ENCODE measurements at places on chromosomes 5 and 9. TPM values are rescaled to one million over a fixed set of nuclear protein-coding genes. Genes with fewer than 3 reads are reported as not detected.

DNA sequence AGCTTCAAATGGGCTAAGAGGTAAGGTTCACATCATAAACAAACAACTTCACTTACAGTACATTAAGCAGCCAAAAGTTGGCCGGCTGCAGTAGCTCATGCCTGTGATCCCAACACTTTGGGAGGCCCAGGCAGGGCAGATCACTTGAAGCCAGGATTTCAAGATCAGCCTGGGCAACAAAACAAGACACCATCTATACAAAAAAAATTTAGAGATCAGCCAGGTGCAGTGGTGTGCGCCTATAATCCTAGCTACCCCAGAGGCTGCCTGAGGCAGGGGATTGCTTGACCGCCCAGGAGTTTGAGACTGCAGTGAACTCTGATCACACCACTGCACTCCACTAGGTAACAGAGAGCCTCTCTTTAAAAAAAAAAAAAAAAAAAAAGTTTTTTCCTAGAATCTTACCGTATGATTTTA lies 16.9 kb downstream of the UBTD2 start:
- H3K4me1 ChIP-seq: peaks cover 9% of the 10 kb centered on the region
- no peak overlapping the region for H3K27ac ChIP-seq
- no peak for DNase-seq
- H3K4me3 ChIP-seq: no peak overlapping the region
- H3K27me3 ChIP-seq: no peaks in the 10 kb centered on the region
- peaks cover 9% of the 10 kb centered on the region for H3K36me3 ChIP-seq

- DNase-seq: no peak
- no peaks in the 10 kb centered on the region for H3K36me3 ChIP-seq
- no peaks in the 10 kb centered on the region for H3K27me3 ChIP-seq
- H3K4me1 ChIP-seq: no peaks in the 10 kb centered on the region
Measured at GRCh38 chr5:99765011-99765410, 770.2 kb upstream of the FAM174A start.

GRCh38 chr5:65668696-65669095 lies 43.9 kb downstream of the SHLD3 start:
- peaks cover 15% of the 10 kb centered on the region for H3K36me3 ChIP-seq
- H3K4me3 ChIP-seq: no peak overlapping the region
- no peak for DNase-seq
- H3K4me1 ChIP-seq: peaks cover 1% of the 10 kb centered on the region
- H3K27ac ChIP-seq: no peak overlapping the region

DNA sequence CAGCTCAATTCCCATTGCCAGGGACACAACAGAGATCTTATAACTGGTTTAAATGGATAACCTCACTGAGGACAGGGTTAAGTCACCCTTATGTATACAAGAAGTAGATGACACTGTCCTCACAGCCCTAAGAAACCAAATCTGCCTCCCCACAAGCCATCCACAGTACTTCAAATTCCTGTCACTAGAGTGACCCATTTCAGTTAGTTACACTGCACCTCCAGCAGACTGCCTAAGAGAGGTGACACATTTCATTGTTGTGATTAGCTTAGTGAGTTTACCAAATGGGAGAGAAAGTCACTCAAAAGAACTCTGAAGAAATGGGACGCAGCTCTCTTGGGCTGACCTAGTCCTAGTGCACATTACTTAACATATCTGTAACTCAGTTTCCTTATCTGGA lies 53.6 kb upstream of the HTR1A start:
- H3K27ac ChIP-seq: no peak overlapping the region
- DNase-seq: no peak
- no peaks in the 10 kb centered on the region for H3K27me3 ChIP-seq
- H3K4me3 ChIP-seq: no peak overlapping the region

- peak; percentile 0 for DNase-seq
- no peak overlapping the region for H3K4me3 ChIP-seq
- H3K27me3 ChIP-seq: no peaks in the 10 kb centered on the region
- no peak overlapping the region for H3K27ac ChIP-seq
- H3K36me3 ChIP-seq: no peaks in the 10 kb centered on the region
Measured at GRCh38 chr5:538271-538771, 14.1 kb upstream of the SLC9A3 start.

DNA sequence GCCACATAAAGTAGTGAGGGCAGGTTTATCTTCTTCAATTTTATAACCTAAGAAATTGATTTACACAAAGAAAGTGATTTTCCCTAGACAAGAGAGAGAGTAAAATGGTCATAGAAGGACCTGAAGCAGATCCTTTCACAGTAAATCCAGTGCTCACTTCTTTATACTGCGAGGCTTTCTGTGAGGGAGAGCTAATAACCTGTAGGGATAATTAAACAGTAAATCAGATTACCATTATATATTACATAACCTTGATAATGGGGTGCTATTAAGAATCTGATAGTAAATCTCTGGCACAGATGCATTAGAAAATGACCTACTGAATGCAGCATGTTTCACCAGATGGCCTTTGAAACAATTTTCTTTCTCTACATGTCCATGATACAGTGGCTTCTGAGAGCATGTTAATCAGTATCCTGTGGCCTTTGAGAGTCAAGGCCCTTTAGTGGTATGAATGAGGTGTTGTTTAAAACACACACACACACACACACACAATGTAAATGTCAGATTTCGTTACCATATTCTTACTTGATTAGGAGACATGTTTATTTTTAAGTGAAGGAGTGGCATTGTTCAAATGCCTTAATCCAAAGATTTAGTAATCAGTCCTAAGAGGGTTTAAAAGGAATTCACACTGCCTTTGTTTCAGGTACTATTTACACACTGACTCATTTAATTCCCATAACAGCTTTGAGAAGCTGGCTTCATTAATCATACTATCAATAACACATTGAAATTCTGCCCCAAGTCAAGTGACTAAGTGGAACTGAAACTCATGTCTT lies 124.7 kb downstream of the ALDH1A1 start:
- no peak overlapping the region for H3K4me3 ChIP-seq
- no peaks in the 10 kb centered on the region for H3K4me1 ChIP-seq
- H3K36me3 ChIP-seq: no peaks in the 10 kb centered on the region
- H3K27me3 ChIP-seq: peaks cover 6% of the 10 kb centered on the region
- DNase-seq: no peak

DNA sequence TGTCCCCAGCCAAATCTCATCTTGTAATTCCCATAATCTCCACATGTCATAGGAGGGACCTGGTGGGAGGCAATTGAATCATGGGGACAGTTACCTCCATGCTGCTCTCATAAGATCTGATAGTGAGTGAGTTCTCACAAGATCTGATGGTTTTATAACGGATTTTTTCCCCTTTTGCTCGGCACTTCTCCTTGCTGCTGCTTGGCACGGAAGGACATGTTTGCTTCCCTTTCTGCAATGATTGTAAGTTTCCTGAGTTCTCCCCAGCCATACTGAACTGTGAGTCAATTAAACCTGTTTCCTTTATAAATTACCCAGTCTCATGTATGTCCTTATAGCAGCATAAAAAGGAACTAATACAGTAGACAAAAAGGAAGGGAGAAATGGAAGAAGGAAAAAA lies 76.7 kb upstream of the CCNG1 start:
- no peak overlapping the region for H3K27ac ChIP-seq
- no peaks in the 10 kb centered on the region for H3K4me1 ChIP-seq
- H3K36me3 ChIP-seq: no peaks in the 10 kb centered on the region
- DNase-seq: no peak
- H3K4me3 ChIP-seq: no peak overlapping the region

GRCh38 chr9:107322643-107323042 lies 39.6 kb downstream of the RAD23B start:
- no peak for DNase-seq
- H3K36me3 ChIP-seq: peaks cover 51% of the 10 kb centered on the region
- no peak overlapping the region for H3K4me3 ChIP-seq
- H3K27me3 ChIP-seq: no peaks in the 10 kb centered on the region
- peaks cover 11% of the 10 kb centered on the region for H3K4me1 ChIP-seq
- no peak overlapping the region for H3K27ac ChIP-seq

The IL3 gene
- 10.8 TPM for total RNA-seq

The CARTPT gene
- not detected for total RNA-seq

The NTRK2 gene
- total RNA-seq: 1.8 TPM

Data from activated CD4-positive, alpha-beta T cell treated with anti-CD3 and anti-CD28 coated beads for 36 hours (primary cell).